ENCODE measurements at places on chromosomes 6 and 20.

GRCh38 chr6:168088161-168089053 lies 9.4 kb upstream of the FRMD1 start:
- no peak for DNase-seq

DNA sequence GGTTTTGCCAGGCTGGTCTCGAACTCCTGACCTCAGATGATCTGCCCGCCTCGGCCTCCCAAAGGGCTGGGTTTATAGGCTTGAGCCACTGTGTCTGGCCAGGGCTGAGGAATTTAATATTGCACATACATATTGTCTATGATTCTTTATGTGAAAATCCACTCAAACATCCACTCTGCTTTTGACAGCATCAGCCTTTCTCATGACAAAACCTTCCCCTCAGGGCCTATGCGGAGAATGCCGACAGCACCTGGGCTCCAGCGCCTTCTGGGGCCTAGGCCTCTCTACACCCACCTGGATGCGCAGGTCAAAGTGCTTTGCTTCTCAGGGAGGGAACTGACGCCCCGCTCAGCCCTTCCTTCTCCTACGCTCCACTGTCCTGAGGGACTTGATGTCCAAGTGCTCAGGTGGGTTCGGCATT lies 5.4 kb downstream of the RAMACL start:
- DNase-seq, result no peak

DNA sequence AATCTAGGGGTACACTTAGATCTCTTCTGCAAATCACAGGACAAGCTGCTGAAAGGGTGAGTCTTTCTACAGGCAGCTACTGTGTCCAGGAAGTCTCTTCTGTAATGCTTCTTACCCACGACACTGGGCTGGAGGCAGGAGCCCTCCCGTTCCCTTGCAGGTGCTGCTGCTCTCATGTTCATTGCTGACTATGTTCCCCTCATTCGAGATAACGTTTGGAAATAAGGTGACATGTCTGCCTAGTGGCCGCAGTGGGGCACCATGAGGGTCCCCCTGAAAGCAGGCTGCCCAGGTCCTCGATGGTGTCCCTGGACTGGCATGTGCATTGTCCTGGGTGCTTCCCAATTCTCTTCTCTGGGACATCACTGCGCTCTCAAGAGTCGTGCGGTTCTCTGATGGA lies 74.7 kb downstream of the SYNJ2 start:
- no peak for DNase-seq

DNA sequence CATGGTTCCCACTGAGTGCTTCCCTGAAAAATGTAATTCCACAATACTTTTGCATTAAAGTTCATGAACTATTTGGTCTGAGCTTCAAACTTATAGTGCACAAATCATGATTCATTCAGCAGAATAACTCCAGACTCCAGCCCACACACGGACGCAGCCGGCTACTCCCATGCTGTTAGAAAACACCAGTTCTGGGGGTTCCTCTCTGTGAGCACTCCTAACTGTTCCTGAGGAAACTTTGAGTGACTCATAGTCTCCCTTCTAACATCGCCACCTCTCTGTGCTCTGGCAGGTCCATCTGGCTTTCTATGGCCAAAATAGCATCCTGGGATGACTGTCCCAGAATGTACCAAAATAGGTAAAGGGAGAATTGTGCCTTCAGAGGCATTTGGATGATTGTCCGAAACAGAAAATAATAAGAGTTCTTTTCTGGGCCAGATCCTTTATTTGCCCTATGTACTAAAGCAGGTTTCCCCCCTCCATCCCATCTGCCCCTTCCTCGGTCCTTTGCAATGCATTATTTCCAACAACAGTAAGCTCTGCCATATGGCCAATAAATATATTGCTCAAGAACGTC lies 32.3 kb upstream of the LY86 start:
- no peak for DNase-seq

DNA sequence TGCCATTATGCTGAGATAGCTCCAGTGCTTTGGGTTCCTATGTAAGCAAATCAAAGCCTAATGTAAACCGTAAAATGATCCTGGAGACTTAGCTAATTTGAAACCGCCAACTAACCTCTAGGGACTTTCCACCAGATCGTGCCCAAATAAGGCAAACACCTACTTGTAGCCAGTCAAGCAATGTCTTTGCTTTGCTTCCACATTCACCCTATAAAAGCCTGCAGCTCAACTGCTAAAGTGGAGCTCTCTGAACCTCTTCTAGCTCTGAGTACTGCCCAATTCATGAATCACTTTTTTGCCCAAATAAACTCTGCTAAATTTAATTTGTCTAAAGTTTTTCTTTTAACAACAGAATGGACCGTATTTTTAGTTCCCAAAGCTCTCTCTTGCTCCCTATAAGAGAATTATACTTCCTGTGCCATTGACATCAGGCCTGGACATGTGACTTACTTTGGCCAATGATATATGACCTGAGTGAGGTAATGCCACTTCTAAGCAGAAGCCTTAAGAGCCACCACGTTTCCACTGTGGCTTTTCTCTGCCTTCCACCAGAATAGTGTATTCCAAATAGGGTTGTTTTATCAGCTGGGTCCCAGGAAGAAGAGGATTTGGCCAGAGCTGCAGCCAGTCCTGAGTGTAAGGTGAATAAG lies 34.8 kb upstream of the PSMF1 start:
- no peak for DNase-seq

GRCh38 chr20:46013829-46014516 lies 5.3 kb downstream of the MMP9 start:
- peak; percentile 81 for DNase-seq

- no peak for DNase-seq
These were observed 95.8 kb upstream of the STXBP5 start for GRCh38 chr6:147108259-147108910.

- DNase-seq, result peak; percentile 42
These were observed 74.6 kb upstream of the CEP85L start for GRCh38 chr6:118725944-118726343.

- no peak for DNase-seq
These were observed 11.5 kb downstream of the TOMM6 start for GRCh38 chr6:41798901-41799558.

Measured in hematopoietic multipotent progenitor cell treated with erythropoietin and hydrocortisone succinate and interleukin-3 and kit ligand, for 6 days (in vitro differentiated cells).